ENCODE measurements at places on chromosomes 7 and 10.

GRCh38 chr10:60350400-60350799 lies 39.3 kb downstream of the ANK3 start:
- H3K27me3 ChIP-seq, result no peaks in the 10 kb centered on the region
- H3K4me3 ChIP-seq, result no peak overlapping the region
- H3K36me3 ChIP-seq, result no peaks in the 10 kb centered on the region
- peaks cover 50% of the 10 kb centered on the region for H3K4me1 ChIP-seq
- no peak overlapping the region for H3K27ac ChIP-seq

DNA sequence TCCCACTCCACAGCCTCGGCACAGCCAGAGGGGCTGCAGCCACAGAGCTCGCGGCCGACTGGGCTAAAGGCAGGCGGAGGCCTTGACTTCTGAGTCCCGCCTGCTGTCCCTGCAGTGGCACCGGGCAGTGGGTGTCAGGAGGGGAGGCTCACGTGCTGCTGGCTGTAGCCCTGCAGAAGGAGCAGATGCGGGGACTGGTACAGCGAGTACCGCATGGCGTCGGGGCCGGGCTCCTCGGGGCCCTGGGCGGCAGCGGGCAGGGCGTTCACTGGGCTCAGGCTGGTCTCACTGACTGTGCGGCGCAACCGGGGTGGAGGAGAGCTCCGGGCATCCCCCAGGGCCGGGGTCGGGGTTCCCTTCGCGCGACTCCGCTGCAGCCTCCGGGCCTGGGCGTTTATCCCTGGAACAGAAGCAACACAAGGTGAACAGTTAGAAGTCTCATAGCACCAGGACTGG lies 25.6 kb downstream of the PAPOLB start:
- no peaks in the 10 kb centered on the region for H3K27me3 ChIP-seq
- H3K36me3 ChIP-seq, result no peaks in the 10 kb centered on the region
- H3K4me1 ChIP-seq, result peaks cover 6% of the 10 kb centered on the region
- H3K27ac ChIP-seq, result no peak overlapping the region

- peak overlapping the region; percentile 24 for H3K27ac ChIP-seq
- H3K27me3 ChIP-seq, result peaks cover 4% of the 10 kb centered on the region
- peaks cover 8% of the 10 kb centered on the region for H3K4me1 ChIP-seq
- H3K36me3 ChIP-seq, result no peaks in the 10 kb centered on the region
- DNase-seq, result no peak
Measured at GRCh38 chr10:126872768-126873167, 32.5 kb upstream of the DOCK1 start.

GRCh38 chr7:5255832-5256231 lies 26.9 kb upstream of the SLC29A4 start:
- H3K27ac ChIP-seq, result no peak overlapping the region
- H3K4me1 ChIP-seq, result no peaks in the 10 kb centered on the region
- no peaks in the 10 kb centered on the region for H3K27me3 ChIP-seq
- DNase-seq, result no peak
- H3K4me3 ChIP-seq, result no peak overlapping the region

- no peak overlapping the region for H3K27ac ChIP-seq
- DNase-seq, result no peak
- peaks cover 5% of the 10 kb centered on the region for H3K36me3 ChIP-seq
- no peak overlapping the region for H3K4me3 ChIP-seq
- H3K27me3 ChIP-seq, result no peaks in the 10 kb centered on the region
Measured at GRCh38 chr7:27611059-27611458, 51.6 kb downstream of the HIBADH start.

DNA sequence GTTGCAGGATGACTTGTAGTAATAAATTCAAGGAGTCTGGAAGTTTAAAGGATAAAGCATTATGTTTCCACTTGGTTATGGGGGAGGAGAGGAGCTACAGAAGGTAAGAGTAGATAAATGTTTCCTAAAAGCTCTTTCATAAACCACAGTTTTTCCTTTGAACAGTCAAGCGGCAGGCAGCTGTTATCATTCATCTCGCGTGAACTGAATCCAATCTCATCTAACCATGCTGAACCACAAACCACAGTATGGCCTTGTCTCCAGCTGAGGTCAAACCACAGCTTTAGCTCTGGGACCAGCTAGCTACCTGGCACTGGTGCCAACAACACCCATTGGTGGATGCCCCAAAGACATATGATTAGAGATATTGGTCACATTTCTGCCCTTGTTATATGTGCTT lies 63.3 kb downstream of the NOC3L start:
- no peak for DNase-seq
- H3K36me3 ChIP-seq, result no peaks in the 10 kb centered on the region
- no peaks in the 10 kb centered on the region for H3K27me3 ChIP-seq
- H3K4me3 ChIP-seq, result no peak overlapping the region
